Tibial artery (tissue), 4 donors: ENCODE measurements at places on chromosomes 12 and 14.

GRCh38 chr14:81625343-81625742 is 91.7 kb upstream of the SEL1L start:
- no peak for DNase-seq

GRCh38 chr14:68526512-68527091 is 266.3 kb downstream of the ZFP36L1 start:
- DNase-seq = peak; percentile 92

DNA sequence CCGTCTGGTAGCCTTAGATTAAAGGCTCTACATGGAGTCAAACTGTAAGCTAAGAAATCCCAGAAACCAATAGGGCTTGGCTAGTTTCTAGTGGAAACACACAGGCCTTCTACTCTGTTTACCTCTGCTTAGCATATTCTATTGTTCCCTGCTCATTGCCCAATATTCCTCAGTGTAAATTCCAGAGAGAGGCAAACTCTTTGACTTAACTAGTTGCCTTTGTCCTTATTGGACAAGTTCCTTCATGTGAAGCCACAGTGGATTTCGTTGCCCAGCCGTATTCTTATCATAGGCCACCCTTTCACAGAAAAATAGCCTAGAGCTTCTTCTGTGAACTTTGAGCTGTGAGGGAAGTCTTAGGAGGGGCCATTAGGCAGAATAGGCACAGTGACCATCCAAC is 186.1 kb downstream of the PLCZ1 start:
- no peak for DNase-seq

- DNase-seq = no peak
Observed at GRCh38 chr14:82778008-82778590, 1244.4 kb upstream of the SEL1L start.

DNA sequence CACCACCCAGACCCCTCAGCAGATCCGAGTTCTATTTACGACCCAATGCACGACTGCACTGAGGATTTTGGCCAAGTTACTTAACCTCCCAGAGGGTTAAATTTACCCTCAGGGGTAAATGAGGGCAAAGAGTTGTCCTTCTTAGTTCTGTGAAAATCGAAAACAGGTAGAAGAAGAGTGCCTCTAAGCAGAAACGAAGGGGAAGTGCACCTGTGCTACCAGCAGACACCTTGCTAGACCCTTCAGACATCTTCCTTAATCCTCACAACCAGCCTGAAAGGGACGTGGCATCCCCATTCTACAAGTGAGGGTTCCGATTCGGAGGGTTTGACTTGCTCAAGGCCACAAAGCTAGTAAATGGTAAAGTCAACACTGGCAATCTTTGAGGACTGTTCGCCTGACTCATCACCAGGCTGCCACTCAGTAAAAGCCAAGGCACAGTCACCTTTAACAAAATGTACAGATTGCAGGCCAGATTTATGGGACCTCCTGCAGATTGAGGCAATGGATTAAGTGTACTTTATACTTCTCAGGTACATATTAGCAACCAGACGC is 1.6 kb downstream of the GSG1 start:
- DNase-seq = no peak

DNA sequence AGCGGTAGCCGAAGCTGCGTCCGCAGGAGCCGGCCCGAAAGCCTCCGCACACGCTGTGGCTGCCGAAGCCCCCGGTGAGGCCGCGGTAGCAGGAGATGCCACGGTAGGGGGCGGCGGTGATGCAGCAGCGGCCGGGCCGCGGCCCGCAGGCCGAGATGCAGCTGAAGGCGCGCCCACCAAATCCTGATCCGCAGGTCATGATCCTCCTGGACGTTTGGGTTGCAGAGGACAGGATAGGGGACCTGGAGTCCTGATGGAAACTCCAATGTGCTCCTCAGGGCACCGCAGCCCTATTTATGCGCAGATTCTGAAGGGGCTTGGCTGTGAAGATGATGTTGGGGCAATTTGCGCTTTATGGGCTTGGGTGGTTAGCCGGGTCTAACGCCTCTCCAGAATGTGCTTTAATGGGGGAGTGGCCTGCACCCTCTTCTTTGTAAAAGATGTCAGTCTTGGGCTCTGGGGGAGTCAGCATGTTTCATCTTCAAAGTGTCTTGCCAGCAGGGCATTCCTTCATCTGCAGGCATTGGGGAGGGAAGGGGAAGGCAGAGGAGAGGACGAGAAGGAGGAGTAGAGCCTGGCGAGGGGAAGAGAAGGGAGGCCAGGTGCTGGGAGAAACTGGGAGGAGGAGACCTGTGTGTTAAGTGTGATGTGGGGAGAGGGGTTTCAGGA is at the start of gene KRT81:
TSS of gene KRT81 (minus strand) at position 268 of the 669 bp plus-strand sequence. CDS start at position 199, 69 bp downstream.
- no peak for DNase-seq

DNA sequence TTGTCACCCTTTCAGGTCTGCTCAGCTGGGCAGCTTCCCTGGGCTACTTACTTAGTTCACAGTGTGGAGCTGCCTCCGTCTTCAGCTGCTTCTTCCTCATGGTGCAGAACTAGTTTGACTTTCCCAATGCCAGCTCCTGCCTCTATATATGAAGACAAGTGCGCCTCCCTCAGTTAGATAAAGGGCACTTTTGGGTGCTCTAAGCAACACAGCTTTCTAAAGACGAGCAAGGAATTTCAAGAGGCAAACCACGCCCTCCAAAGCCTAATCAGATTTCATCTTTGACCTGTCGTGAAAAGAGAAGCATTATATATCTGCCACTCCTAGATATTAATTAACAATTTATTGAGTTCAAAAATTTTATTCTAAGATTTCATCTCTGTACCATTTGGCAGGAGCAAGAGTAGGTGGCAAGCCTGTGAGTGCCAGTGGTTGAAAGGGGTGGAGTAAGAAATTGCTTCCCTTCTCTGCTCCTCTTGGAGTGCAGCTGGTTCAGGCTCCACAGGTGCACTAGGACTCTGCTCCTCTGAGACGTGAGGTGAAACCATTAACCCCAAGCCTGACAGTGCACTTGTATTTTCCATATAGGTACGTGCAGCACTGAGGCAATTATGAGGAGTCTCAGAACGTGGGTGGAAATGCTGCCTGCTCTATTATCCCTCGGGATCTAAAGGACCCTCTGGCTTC is 2.1 kb upstream of the SLC11A2 start:
- DNase-seq = peak; percentile 29

GRCh38 chr14:20798318-20798717 is 4.3 kb downstream of the RNASE1 start:
- DNase-seq = no peak

- DNase-seq = no peak
Observed at GRCh38 chr12:68131867-68132414, 27.6 kb downstream of the IFNG start.

GRCh38 chr12:94640134-94640928 is 10.0 kb downstream of the TMCC3 start:
- no peak for DNase-seq

- DNase-seq = no peak
Observed at GRCh38 chr14:67729072-67729885, 27.6 kb downstream of the RDH12 start.

DNA sequence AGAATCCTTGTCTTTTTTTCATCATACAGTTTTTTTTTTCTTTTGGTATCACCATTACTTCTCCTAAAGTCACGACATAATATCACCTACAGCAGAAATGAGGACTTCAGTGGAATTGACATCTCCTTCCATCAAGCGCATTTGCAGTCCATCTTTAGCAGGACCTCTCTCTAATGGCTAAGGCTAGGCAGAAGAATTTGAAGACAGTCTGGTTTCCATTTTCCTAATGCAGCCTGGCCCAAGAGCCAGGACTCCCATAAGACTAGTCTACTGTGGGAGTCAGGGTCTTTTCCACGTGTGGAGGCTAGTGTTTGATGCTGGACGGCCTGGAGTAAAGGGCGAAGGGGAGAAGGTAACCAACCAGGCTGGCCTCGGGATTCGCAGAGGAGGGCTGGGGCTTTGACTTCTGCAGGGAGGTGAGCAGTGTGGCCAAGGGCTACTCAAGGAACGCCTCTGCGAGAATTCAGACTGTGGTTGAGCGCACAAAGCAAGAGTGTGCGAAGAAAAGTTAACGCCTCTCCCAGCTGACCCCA is 769 bp upstream of the ZNF740 start:
- peak; percentile 35 for DNase-seq

GRCh38 chr12:25052196-25052913 is 103.5 kb upstream of the BCAT1 start:
- no peak for DNase-seq

DNA sequence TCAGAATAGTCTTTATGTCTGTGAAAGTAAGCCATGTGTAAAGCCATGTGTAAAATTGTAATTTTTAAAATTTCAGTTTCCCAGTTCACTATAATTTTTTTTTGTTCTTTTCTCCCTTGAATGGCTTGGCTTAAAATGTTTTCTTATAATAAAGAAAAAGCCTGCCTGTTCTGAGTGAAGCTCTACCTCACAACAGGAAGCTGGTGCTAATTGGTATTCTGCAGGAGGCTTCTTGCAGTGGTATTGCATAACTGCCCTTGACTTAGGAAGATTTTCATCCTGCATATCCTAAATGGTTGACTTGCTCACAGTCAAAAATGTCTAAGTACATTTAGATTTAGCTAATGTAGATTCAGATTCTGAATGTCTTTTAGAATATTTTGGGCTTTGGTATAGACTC is 49.5 kb downstream of the ATP2A2 start:
- no peak for DNase-seq

DNA sequence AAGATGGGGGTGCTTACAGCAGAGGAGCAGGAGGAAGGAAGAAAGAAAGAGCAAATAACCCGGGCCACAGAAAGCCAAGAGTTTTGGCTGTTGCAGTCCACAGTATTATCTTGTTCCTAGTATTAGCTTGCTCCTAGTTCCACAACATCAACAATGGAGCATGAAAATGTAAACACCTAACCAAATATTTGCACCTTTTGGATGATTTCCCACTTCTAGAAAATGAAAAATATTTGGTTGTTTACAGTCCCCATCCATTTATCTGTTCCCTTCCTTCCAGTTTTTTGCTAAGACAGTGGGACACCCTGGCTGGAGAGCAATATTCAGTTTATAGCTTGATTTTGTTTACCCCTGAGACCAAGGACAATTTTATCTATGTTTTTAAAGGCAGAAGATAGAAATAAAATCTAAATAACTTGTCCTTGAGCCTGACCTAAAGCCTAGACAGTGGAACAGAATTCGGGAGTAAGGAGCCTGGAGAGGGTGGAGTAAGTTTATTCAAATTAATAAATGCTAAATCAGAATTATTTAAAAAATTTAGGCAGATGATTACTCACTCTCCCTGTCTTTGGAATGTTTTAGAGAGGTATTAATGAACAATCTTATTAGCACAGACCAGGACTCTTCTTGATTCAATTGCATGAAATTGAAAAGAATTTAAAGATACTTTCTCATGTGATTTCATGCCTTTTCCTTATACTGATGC is 51.6 kb downstream of the RESF1 start:
- no peak for DNase-seq

DNA sequence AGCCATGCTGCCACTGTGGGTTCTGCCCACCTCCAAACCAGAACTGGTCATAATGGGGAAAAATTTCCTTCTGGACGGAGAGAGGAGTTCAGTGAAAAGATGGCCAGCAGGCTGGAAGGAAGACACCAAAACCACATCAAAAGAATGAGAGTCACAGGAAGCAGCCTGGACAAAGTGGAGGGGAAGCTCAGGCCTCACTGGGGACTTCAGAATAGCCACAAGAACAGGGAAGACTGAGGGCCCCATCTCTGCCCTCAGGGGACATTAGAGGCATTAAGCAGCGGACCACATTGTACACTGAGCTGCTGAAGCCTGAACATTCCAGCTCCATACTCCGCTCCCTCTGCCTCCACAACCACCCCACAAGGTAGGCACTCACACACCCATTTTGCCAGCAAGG is 119.6 kb upstream of the COCH start:
- DNase-seq = no peak

DNA sequence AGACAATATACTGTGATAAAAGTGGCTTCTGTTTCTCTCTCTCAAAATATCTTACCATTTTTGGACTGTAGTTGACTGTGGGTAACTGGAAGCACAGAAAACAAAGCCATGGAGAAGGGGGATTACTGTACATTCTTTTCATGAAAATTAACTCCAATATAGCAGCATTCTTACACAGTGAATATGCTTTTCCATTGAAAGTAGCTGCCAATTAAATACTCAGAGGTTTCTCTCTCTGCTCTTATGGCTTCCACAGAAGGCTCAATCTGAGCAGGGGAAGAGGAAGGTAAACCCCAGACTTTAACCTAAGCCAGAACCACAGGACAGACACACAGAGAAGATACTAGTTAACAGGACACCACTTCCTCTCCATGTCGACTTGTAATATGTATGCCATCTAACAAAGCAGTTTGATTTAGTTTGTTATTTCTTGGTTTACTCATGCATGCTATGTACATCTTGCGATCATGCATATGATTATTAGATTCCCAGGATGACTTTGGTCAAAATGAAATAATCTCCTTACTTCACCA is 150.2 kb downstream of the SSPN start:
- no peak for DNase-seq

- DNase-seq = no peak
Observed at GRCh38 chr14:84298663-84299195, 1231.2 kb upstream of the FLRT2 start.

DNA sequence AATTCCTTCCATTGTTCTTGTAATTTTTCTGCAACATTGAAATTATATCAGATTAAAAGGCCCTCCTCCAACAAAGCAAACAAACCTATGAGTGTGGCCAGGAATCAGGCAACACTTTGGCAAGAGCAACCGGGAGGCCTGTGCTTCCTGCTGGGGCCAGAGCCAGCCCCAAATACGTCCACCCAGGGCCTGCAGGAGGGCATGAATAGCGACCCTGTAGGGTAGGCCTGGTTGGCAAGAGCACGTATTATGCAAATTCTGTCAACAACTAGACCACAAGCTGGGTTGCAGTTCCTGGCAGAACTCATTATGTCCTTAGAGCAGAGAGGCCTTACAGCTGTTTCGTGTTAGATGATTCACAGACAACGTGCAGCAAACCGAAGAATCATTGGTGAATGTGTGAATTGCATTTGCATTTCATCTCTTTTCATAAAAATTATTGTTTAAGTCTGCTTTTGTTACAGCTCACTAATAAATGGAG is 26.9 kb upstream of the LGALS3 start:
- peak; percentile 93 for DNase-seq

GRCh38 chr14:101121508-101122139 is 218.1 kb upstream of the RTL1 start:
- DNase-seq = peak; percentile 59
